SHP77 (cell line): ENCODE measurements at places on chromosomes 13 and 19.

GRCh38 chr13:106525865-106526264 is 9.6 kb downstream of the EFNB2 start:
- DNase-seq: no peak

DNA sequence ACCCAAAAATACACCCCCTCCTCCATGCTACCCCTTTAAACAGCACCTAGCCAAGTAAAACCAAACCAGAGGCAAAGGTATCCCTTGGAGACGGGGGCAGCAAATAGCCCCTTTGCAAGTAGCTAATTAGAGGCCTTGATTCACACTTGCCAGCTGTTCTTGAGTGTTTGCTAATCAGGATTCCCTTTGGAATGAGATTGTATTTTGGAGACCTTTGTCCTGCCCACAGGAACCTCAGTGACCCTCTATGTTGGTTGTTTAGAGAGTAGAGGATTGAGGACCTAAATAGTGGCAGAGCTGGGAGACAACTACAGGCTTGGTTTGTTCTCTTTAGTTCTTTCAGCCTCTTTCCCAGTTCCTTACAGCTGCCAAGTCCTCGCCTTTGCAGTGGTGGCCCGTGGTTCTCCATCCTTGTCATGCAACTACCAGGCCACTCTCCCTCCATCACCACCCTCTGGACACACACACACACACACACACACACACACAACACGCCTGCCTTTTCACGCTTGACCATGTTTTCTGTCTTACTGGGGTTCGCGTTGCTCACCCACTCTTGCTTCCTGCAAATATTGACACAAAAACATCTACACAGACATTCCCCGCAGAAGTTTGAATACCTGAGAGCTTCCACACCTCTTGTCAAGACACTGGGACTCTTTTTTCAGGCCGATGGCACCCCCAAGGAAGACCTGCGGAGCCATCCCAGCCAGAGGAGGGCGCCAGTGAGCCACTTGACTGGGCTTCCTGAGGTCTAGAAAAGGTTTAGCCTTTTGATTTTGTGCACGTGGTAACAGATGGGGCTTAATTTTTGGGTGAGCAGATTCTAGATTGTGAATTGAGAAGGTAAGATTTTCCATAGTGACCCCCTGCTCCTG is 80.0 kb upstream of the GPR183 start:
- peak; percentile 45 for DNase-seq

DNA sequence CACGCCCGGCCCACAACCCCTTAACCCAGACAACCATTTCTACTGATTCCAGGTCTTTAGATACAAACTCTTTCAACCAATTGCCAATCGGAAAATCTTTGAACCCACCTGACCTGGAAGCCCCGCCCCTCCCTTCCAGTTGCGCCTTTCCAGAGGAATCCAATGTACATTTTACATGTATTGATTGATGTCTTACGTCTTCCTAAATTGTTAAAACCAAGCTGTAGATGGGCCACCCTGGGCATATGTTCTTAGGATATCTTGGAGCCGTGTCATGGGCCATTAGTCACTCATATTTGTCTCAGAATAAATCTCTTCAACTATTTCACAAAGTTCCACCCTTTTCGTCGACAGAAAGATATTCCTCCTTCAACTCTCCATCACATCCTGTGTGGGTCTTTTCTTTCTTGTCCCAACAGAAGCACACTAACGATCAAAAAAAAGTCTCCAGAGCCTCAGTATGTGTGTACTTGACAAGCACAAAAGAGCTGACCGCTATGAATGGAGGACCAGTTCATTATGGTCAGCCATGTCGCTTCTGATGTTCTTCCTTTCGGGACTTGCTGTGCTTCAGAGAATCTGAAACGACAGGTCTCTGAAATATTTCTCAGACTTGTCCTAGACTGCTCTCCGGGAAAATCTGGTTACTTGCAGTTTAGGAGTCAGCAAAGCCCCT is 601 bp upstream of the ZNF749 start:
- DNase-seq: no peak

GRCh38 chr13:89790696-89791095 is 1556.8 kb upstream of the MIR17HG start:
- DNase-seq: no peak

DNA sequence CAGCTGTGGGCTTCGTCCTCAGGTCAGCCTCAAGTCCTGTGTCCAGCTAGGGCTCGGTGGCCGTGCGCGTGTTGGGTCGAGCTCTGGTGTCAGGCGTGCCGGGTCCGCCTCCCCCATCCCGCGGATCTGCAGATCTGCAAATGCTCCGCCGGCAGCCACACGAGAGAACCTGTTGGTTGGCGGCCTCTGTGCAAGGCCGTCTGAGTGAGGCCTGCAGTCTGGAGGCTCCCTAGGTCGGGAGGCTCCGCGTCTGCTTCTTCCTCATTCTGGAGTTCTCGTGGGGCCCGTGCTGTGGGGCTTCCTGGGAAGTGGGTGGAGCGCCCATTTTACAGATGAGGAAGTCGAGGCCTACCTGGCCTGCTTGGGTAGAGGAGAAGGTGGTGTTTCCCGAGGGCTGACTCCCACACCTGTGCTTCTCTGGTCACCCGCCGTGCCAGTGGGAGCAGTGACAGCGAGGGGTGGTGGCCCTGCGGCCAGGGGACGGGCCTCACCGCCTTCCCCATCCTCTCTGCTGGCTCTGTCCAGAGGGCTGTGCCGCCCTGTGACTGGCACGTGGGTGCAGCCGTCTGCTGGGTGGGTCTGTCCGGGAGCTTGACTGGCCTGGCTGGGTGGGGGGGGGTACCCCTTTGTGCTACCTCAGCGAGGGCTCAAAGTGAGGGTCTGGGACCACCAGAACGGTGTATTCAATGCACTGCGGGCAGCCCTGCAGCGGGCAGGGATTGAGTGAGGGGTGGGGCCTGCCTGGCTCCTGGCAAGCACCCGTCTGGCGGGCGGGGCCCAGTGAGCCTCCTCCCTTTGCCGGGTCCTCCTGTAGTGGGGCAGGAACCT is 3.3 kb downstream of the CSNK1G2 start:
- no peak for DNase-seq

DNA sequence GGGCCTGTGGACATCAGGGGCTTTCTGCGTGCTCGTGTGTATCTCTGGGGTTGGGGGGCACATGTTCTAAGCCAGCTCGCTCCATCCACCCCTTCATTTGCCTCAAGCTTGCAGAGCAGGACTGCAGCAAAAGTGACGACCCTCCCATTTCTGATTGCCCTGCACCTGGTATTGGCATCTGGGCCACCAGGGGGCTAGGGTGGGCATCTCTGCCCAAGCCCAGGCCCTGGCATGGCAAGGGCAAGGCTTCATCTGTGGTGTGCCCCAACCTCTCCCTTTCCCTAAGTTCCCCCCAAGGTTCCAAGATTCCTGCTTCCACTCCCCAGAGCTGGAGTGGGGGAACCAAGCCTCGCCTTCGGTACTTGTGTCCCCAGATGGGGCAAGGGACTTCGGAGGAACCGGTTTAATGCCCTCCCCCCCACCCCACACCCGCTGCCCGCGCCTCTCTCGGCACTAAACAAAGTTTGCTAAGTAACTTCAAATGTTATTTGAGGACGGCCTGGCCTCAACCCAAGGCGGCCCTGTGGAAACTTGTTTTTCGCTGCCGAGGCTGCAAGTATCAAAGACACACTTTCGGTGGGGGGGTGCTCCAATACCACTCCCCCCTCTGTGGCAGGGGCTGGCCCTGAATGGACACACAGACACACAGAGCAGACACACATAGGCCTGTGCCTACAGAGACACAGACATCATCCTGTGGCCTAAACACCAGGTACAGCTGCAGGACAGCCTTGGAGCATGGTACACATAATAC is 12.2 kb downstream of the NFIX start:
- no peak for DNase-seq

DNA sequence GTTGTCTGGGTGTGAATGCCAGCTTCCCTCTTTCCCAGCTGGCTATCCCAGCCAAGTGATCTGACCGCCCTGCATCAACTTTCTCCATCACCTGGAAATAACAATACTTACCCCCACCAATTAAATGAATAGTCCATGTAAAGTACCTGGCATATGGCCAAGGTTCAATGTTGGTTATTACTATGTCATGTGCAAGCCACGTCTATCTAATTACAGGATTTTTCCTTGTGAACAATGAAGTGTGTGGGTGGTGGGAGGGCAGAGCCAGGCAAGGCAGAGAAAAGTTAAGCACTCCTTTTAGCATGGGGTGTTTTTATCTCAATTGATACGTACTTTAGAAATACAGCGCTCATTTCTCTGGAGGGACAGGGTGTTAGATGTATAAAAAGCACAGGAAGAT is 121.1 kb downstream of the NHLRC3 start:
- peak; percentile 9 for DNase-seq

GRCh38 chr19:35445826-35446593 is 2.0 kb upstream of the FFAR2 start:
- DNase-seq: no peak

GRCh38 chr13:71865874-71866334 is 1.1 kb downstream of the DACH1 start:
- DNase-seq: no peak

- DNase-seq: no peak
Measured at GRCh38 chr19:960020-960419, 24.1 kb upstream of the WDR18 start.

DNA sequence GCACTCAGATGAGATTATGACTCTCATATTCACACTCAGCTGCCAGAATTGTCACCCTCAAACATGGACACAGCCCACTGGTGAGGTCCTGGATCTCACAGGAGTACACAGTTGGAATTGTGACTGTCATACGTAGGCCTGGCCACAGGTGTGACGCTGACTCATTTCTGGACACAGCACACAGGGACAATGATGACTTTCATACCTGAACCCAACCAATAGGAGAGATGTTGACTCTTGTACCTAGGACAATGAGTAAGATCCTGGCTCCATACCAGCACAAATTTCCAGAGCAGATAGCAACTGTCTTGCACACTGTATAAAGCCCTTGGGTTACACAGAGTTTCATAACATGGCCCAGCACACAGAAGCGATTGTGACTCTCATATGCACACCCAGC is 46.4 kb downstream of the ZNF85 start:
- no peak for DNase-seq

- no peak for DNase-seq
Measured at GRCh38 chr19:17183271-17183761, 31.8 kb upstream of the USE1 start.
